ENCODE measurements at places on chromosomes 7 and 10. TPM values are rescaled to one million over a fixed set of nuclear protein-coding genes. Genes with fewer than 3 reads are reported as not detected.
A peak's percentile ranks its signal among the peaks of the same experiment; 100 is the strongest.

Gene NPSR1
- not detected for total RNA-seq

Gene TMEM213
- not detected for total RNA-seq

Gene TNKS2
- 30.6 TPM for total RNA-seq

Gene HIPK2
- 50.9 TPM for total RNA-seq

Gene CALN1
- not detected for total RNA-seq

Gene GPR85
- 9.1 TPM for total RNA-seq

Gene ASB4
- total RNA-seq = 0.06 TPM

Gene ANKRD30A
- total RNA-seq = not detected

Gene UNCX
- not detected for total RNA-seq

Gene POLL
- total RNA-seq = 9.4 TPM

Gene PODXL
- total RNA-seq = 2.2 TPM

Gene AQP1
- total RNA-seq = 0.23 TPM

Gene CYP2E1
- total RNA-seq = 0.52 TPM

Gene CYP2C9
- total RNA-seq = not detected

Gene AGMO
- total RNA-seq = not detected

- DNase-seq = no peak
Measured at GRCh38 chr10:117552156-117552631, 9.6 kb downstream of the EMX2 start.

GRCh38 chr10:96858706-96859050 is 26.6 kb downstream of the LCOR start:
- no peak for DNase-seq

- no peak for DNase-seq
Measured at GRCh38 chr7:16526742-16527540, at the start of gene LRRC72. Gene LRRC72, plus strand, starts transcription at chr7:16526825. Its CDS starts 128 bp downstream, at chr7:16526953.

GRCh38 chr7:8212638-8213037 is 49.3 kb downstream of the ICA1 start:
- no peak for DNase-seq

GRCh38 chr7:81231301-81231838 is 312.5 kb upstream of the SEMA3C start:
- no peak for DNase-seq

GRCh38 chr7:2154121-2154520 is 78.6 kb downstream of the MAD1L1 start:
- no peak for DNase-seq

- no peak for DNase-seq
Measured at GRCh38 chr10:12262278-12262981, 66.4 kb downstream of the CDC123 start.

- DNase-seq = peak; percentile 40
Measured at GRCh38 chr10:10785627-10786026, 232.0 kb upstream of the CELF2 start.

GRCh38 chr7:31432836-31433340 is 81.0 kb upstream of the ITPRID1 start:
- DNase-seq = no peak

DNA sequence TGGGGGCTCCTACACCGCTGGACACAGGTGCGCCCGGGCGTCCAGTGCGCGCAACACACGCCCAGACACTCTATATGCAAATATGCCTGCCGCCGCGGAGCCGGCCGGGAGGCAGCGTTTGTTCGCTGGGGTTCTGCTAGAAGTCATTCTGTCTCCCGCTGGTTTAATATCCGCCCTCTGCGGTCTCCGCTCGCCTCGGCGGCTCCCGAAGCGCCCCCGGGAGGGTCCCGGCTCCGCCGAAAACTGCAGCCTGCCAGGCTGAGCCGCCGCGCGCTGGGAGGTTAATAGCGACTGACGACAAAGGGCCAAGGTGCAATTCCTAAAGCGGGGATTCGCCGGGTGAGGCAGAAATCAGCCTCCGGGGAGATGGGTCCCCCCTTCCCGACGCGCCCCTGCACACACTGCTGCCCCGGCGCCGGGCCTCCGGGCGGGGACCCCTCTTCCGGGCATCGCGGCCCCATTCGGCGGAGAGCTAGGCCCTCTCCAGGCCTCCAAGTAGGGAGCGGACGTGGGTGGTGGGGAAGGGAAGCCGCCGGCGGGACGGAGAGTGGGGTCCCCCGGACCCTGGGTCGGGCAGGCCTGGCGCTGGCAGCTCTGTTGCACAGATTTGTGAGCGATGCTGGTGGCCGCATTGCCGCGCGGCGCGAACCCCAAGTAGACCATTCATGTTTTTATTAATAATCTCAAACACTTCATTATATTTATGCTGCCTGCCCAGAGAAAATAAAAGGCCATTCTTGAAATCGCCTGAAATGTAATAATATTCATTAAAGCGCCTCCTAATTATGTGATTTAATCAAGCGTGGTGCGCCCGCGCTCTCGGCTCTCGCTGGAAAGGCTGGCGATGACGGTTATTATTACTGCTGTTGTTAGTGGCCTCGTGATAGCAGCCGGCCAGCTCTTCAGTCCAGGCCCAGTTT is 9.1 kb downstream of the EN2 start:
- DNase-seq = no peak

DNA sequence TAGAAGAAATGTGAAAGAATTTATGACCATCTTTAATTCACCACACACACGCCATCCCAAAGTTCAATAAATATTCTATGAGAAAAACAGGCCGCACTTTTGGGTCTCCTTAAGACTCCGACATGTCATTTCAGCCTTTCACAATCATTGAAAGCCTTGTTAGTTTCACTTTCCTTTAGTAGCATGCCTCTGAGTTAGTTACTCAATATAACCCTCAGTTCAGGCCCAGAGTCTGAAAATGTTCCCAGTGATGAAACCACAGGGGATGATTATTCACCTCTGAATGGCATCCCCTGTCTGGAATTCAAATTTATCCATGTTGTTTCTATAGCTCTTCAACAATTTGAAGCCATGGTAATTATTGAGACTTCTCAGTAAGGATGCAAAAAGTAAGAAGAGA is 278.1 kb upstream of the NRP1 start:
- DNase-seq = peak; percentile 67

- no peak for DNase-seq
Measured at GRCh38 chr10:408236-408635, 273.0 kb downstream of the ZMYND11 start.

GRCh38 chr10:95796504-95796903 is 40.5 kb downstream of the ENTPD1 start:
- DNase-seq = no peak

DNA sequence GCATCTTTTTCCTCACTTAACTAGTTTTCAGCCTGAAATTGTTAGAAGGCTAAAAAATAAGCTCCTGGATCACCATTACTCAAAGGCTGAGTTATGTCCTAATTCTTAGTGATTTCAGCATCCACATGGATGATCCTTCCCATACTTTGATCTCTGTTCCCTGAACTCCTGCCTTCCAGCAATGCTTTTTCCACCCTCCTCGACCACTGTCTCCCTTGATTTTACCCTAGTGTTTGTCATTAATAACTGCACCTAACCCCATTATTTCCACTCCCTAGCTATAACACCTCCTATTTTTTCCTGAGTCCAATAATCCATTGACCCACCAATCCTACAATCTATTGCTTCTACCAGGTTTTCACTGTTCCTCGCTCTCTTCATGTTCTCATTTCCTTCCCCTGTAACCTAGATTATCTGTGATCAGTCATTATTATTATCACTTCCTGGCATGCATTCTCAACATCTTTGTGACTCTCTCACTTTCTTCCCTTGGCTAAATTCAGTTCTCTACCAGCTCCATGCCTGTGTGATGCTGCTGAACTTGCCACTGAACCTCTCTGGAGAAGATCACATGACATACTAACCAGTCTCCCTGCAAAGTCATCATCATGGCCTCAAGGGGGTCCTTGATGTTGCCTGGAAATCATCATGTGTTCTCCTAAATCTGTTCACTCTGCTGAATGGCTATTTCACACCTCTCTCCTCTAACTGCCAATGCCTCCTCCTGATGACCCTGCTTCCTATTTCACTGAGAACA is 6.5 kb upstream of the CALU start:
- no peak for DNase-seq

DNA sequence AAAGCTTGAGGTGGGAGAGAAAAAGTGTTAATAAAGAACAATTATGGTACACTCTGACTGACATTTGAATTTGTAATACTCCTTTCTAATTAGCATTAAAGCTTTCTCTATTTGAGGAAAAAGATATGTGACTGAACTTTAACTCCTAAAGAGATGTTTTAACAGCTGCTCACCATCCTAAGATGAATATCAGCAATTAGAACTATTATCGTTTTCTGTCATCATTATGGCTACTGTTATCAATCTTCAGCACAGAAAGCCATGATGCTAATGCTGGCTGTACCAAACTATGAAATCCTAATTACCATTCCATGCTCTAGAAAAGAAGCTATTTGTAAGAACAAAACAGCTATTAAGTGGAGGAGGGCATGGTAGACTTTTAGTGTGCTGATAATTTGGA is 228.8 kb upstream of the CSTF2T start:
- no peak for DNase-seq

GRCh38 chr10:117249493-117250093 is 8.7 kb downstream of the SLC18A2 start:
- DNase-seq = no peak

GRCh38 chr10:106711313-106711906 is 453.1 kb downstream of the SORCS1 start:
- DNase-seq = no peak

DNA sequence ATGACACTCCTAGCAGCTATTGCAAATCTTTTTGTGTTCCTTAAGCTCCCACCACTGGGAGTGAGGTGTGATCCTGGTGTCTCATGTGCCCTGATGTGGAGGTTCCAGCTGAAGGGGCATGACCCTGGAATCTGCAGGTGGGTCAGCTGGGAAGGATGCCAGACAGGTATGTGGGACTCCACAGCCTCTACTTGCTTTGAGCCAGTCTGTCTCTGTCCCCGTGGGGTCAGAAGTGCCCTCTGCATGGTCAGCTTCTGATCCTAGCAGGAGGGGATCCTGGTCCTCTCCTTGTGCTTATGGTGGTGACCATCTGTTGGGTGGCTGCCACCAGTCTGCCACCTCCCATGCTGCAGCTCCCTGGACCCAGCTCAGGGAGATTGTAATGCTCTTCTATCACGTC is 51.1 kb upstream of the COMTD1 start:
- no peak for DNase-seq

DNA sequence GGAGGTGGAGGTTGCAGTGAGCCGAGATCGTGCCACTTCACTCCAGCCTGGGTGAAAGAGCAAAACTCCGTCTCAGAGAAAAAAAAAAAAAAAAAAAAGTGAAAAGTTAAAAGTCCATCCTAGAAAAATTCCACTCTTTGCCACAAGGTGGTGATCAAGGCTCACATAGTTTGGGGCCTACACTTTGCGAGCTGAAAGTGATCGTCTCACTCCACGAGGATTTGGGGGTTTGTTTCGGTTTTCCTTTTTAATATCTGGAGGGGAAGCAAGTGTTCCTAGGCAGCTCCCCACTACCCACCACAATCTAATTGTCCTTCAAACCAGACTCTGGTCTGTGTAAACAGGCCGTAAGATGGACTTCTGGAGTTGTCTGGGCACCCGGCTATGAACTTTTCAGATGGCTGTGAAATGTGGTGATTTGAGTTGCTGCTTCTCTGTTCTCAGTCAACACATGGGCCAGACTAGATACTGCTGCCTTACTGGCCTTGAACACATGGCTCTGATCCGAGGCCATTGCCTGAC is 27.1 kb downstream of the PRLHR start:
- DNase-seq = peak; percentile 53

- no peak for DNase-seq
Measured at GRCh38 chr7:96135241-96135640, 186.7 kb downstream of the SLC25A13 start.

DNA sequence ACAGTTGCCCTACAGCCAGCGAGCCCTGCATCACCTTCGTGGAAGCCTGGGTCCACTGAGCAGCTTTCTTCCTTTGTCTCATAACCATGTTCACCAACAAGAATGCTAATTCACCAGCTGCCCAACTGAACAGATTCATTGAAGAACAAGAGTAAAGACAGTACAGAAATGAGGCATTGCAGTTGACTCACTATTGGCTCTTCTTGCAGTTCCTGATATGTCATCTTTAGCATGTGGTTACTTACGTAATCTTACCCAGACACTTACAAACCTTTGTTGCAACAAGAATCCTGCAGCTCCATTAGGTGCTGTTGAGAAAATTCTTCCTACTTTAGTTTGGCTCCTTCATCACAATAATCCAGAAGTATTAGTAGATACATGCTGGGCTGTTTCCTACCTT is 174.0 kb upstream of the TPK1 start:
- no peak for DNase-seq

DNA sequence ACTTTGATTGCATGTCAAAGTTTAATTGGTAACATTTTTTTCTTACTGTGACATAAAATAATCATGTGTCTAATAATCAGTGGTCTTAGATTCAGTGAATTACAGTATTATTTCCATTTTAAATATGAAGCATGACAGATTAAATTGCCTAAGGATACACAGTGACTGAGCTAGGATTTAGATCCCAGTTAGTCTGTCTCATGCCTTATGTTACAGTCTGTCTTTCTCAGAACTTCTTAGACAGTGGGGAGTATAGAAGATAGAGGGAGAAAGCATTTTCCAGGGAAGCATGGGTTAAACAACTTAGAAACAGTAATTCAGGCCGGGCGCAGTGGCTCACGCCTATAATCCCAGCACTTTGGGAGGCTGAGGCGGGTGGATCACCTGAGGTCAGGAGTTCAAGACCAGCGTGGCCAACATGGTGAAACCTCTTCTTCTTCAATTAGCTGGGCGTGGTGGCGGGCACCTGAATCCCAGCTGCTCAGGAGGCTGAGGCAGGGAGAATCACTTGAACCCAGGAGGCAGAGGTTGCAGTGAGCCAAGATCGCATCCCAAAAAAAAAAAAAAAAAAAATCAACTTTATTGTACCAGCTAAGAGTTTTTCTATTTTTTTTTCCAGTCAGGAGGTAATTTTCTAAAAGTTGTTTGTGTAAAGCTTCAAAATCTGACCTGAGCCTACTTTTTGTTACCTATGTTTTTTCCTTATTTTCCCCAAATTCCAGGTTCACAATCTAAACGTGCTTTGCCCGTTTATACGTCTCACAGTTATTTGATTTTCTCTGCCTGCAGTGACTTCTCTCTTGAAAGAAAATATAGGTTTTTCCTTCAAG is 3.3 kb downstream of the CASD1 start:
- no peak for DNase-seq

- no peak for DNase-seq
Measured at GRCh38 chr10:23869548-23869947, 339.4 kb upstream of the KIAA1217 start.
